Hypothalamus (tissue), 51 donors: ENCODE measurements at places on chromosomes 1 and 21.

- DNase-seq: no peak
Observed at GRCh38 chr1:37634244-37634991, at the start of gene RSPO1. Gene RSPO1 (minus strand): TSS chr1:37634892. CDS start chr1:37629661, 5,231 bp downstream.

GRCh38 chr1:216632980-216633379 is 90.2 kb downstream of the ESRRG start:
- no peak for DNase-seq

DNA sequence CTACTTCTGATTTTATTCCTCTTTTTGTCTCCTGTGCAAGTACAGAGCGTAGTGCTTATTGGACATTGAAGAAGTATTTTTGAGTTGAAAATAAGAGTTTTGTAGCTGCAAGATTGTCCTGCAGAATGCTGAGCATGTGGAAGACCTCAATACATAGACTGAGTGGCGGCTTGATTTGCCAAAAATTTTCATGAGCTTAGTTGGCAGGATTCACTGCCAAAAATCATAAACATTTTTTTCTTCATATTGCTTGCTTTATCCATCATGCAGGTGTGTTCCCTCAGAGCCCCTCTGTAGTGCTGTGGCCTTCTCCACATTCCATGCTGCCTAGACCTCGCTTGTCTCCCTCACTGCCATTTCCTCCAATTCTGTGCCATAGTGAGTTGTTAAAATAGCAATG is 100.1 kb downstream of the DUSP10 start:
- DNase-seq: no peak

DNA sequence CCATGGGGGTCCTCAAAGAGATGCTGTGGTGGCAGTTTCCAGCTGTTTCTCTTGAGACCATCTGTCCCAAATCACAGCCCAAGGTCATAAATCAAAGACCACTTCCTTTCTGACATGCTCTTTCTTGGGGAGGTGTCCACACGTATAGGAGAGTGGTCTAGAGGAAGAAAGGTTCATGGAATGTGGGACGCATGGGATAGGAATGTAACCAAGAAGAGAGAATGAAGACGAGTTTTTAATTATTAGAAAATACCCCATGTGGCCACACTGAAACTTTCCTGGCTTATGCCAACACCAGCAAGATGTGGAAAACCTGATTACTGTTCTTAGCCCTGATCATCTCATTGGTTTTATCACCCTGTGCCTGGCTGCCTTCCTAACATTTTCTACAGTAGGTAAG is 124.2 kb upstream of the IFFO2 start:
- DNase-seq: no peak

- DNase-seq: no peak
Observed at GRCh38 chr1:6508816-6509189, 17.3 kb upstream of the PLEKHG5 start.

GRCh38 chr1:184276416-184276815 is 110.4 kb upstream of the C1orf21 start:
- DNase-seq: no peak
